Right atrium auricular region (tissue), 2 donors: ENCODE measurements at places on chromosomes 5 and 9.

- no peaks in the 10 kb centered on the region for H3K27me3 ChIP-seq
- H3K27ac ChIP-seq: no peak overlapping the region
- no peak overlapping the region for H3K4me3 ChIP-seq
- no peak for DNase-seq
- H3K4me1 ChIP-seq: no peaks in the 10 kb centered on the region
These were observed 7.6 kb upstream of the FAM163B start for GRCh38 chr9:133616643-133617405.

- H3K27me3 ChIP-seq: no peaks in the 10 kb centered on the region
- no peak overlapping the region for H3K27ac ChIP-seq
- no peak overlapping the region for H3K4me3 ChIP-seq
- DNase-seq: no peak
- H3K4me1 ChIP-seq: no peaks in the 10 kb centered on the region
These were observed 605.6 kb downstream of the PDE4D start for GRCh38 chr5:59287884-59288283.

DNA sequence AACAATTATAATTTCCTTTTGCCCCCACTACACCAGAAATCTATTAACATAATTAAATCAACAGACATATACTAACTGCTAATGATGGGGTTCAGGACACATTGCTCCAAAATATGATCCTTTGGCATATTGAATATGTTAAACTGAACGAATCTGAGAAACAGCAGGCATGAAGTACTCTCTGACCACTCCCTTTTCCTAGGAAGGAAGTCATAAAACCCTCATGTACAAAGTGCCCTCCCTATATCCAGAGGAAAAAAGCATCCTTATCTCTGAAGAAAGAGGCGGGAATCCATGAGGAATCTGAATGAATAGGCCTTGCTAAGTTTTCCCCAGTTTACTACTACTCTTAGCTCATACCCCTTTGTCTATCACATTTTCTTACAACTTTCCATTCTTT is 67.9 kb downstream of the ADAMTS6 start:
- DNase-seq: no peak
- H3K4me1 ChIP-seq: no peaks in the 10 kb centered on the region
- H3K36me3 ChIP-seq: no peaks in the 10 kb centered on the region
- no peak overlapping the region for H3K4me3 ChIP-seq
- no peak overlapping the region for H3K27ac ChIP-seq

GRCh38 chr5:120083851-120084542 is 380.1 kb upstream of the PRR16 start:
- H3K4me3 ChIP-seq: no peak overlapping the region
- H3K36me3 ChIP-seq: no peaks in the 10 kb centered on the region
- no peak for DNase-seq
- H3K27me3 ChIP-seq: no peaks in the 10 kb centered on the region
- peaks cover 2% of the 10 kb centered on the region for H3K4me1 ChIP-seq
- H3K27ac ChIP-seq: no peak overlapping the region

DNA sequence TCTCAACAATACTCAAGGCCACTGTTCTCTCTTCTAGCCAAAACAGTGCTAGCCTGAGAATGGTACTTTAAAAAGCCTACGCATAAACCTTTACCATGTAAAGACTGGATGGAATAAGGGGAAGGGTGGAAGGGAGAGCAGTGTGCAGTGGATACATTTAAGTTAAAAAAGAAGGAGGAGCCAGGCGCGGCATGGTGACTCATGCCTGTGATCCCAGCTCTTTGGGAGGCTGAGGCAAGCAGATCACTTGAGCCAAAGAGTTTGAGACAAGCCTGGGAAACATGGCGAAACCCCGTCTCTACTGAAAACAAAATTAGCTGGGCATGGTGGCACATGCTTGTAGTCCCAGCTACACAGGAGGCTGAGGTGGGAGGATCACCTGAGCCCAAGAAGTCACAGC is 127.7 kb upstream of the KIF2A start:
- H3K27me3 ChIP-seq: no peaks in the 10 kb centered on the region
- no peak overlapping the region for H3K4me3 ChIP-seq
- DNase-seq: no peak
- no peak overlapping the region for H3K27ac ChIP-seq
- no peaks in the 10 kb centered on the region for H3K4me1 ChIP-seq

- no peaks in the 10 kb centered on the region for H3K36me3 ChIP-seq
- H3K27ac ChIP-seq: peak within 1 kb of the TSS; percentile 69
- no peaks in the 10 kb centered on the region for H3K4me1 ChIP-seq
These were observed at the start of gene ASPN for GRCh38 chr9:92482329-92482728. TSS of gene ASPN (minus strand) at chr9:92482506.

DNA sequence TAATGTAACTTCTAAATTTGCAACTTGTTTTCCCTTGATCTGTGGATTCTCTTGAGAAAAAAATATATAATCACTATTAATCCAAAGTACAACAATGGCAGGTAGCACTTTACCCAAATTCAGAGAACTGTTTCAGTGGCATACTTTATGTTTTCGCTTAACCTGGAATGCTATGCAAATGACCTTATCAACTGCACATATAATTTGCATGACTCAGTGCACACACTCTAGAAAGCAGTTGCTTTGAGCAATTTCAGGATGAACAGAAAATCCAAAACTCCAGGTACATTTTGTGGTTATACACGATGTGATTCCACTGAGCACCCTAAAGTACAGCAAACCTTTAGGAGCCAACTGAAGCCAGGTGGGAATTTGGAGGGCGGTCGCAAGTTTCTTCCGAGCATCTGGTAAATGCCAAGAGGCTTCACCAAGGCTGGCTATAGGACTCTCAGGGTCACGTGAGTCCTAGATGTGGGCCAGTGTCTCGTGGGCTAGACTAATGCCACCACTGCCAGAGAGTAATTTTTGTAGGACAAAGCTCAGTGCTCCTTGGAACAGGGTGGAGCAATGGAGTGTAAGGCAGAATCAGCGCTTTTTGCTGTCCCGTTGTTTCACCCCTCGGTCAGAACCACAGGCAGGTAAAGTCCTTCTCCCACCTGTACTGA is 37.3 kb downstream of the DMGDH start:
- no peak for DNase-seq
- no peaks in the 10 kb centered on the region for H3K36me3 ChIP-seq
- no peaks in the 10 kb centered on the region for H3K27me3 ChIP-seq
- H3K4me1 ChIP-seq: no peaks in the 10 kb centered on the region

- no peaks in the 10 kb centered on the region for H3K4me1 ChIP-seq
- DNase-seq: no peak
- no peak overlapping the region for H3K4me3 ChIP-seq
- no peaks in the 10 kb centered on the region for H3K36me3 ChIP-seq
- no peak overlapping the region for H3K27ac ChIP-seq
These were observed 41.9 kb downstream of the TEK start for GRCh38 chr9:27150746-27151406.

- H3K4me1 ChIP-seq: no peaks in the 10 kb centered on the region
- H3K4me3 ChIP-seq: no peak overlapping the region
- H3K27me3 ChIP-seq: no peaks in the 10 kb centered on the region
These were observed 418.6 kb upstream of the RIOK2 start for GRCh38 chr5:97601651-97602050.

DNA sequence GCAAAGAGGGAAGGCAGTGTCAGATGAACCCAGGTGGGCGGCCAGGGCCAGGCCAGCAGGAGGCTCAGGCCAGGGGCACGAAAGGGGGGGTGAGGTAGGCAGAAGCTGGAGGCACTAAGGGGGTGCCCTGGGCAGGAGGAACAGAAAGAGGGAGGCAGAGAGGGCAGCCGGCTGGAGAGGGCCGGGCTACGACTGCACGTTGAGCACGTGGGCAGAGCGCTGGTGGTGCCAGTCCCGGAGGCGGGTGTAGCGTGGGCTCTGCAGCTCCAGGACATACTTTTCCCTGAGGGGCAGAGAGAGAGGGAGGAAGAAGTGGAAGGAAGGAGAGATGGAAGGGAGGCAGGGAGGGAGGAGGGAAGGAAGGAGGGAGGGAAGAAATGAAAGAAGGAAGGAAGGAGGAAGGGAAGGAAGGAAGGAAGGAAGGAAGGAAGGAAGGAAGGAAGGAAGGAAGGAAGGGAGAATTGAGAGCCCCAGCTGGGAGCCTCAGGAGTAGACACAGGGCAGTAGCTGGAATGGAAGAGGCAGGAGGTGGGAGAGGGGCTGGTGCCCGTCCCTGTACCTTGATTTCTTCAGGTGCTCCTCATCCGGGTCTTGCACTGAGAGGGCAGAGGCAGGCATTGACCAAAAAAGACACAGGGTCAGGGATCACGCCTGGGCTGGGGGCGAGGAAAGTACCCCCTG is 7.0 kb downstream of the PDLIM7 start:
- no peaks in the 10 kb centered on the region for H3K4me1 ChIP-seq
- H3K27me3 ChIP-seq: no peaks in the 10 kb centered on the region
- H3K27ac ChIP-seq: peak overlapping the region; percentile 39
- no peak overlapping the region for H3K4me3 ChIP-seq
- no peak for DNase-seq

DNA sequence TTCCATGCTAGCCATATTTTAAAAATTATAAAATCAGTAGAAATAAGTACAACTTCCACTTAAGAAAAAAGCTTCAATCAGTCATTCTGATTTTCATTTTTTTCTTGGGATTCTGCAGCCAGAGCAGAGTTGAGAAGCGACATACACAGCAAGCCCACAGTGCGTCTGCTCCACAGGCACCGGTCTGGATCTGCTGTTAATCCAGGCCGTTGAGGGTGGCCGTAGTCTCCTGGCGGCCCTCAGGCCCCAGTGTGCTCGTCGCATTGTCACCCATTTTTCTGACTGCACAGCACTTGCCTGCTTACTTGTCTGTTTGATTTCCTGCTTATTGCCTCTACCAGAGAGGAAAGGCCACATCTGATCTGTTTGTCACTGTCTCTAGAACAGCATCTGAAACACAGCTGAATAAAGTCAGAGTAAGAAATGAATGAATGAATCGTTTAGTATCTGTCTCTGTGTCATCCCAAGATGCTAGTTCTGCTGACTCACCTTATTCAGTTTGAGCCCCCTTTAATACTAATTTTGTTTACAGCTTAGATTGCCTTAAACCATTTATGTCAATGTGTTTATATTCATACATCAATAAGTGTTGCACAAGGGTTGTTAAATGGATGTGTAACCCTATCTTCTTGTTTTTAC is 11.6 kb upstream of the ASPN start:
- DNase-seq: no peak
- no peaks in the 10 kb centered on the region for H3K36me3 ChIP-seq
- H3K27ac ChIP-seq: no peak overlapping the region
- no peaks in the 10 kb centered on the region for H3K4me1 ChIP-seq

DNA sequence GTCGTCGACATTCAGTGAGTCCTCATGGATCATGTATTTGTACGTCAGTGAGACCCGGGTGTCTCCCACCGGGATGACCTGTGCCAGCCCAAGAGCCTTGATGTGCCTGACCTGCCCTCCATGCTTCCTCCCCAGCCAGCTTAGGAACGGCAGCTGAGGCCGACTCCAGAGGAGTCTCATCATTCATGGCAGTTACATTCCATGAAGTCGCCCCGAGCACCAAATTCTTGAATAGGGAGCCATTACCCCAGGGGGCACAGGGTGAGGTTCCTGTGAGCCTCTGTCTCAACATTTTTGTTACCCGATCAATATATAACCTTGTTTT is 67.8 kb downstream of the ZNF354C start:
- H3K27me3 ChIP-seq: no peaks in the 10 kb centered on the region
- no peak for DNase-seq
- H3K4me1 ChIP-seq: no peaks in the 10 kb centered on the region
